SW 1271 (cell line): ENCODE measurements at places on chromosomes 1 and 21.

- DNase-seq: no peak
These were observed 188.4 kb upstream of the DMRTA2 start for GRCh38 chr1:50611675-50612074.

DNA sequence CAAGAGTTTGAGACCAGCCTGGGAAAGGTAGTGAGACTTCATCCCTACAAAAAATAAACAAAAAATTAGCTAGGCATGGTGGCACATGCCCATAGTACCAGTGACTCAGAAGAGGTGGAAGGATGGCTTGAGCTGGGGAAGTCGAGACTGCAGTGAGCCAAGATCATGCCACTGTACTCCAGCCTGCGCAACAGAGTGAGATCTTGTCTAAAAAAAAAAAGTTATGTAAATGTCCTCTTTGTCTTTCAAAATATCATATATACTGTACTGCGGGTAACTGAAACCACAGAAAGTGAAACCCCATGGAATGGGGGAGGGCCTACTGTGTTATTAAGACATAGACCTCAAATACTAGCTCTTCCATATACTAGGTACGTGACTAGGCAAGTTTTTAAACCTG lies 20.8 kb downstream of the ACADM start:
- DNase-seq: no peak

- DNase-seq: no peak
These were observed 15.1 kb downstream of the MCL1 start for GRCh38 chr1:150564051-150564991.

DNA sequence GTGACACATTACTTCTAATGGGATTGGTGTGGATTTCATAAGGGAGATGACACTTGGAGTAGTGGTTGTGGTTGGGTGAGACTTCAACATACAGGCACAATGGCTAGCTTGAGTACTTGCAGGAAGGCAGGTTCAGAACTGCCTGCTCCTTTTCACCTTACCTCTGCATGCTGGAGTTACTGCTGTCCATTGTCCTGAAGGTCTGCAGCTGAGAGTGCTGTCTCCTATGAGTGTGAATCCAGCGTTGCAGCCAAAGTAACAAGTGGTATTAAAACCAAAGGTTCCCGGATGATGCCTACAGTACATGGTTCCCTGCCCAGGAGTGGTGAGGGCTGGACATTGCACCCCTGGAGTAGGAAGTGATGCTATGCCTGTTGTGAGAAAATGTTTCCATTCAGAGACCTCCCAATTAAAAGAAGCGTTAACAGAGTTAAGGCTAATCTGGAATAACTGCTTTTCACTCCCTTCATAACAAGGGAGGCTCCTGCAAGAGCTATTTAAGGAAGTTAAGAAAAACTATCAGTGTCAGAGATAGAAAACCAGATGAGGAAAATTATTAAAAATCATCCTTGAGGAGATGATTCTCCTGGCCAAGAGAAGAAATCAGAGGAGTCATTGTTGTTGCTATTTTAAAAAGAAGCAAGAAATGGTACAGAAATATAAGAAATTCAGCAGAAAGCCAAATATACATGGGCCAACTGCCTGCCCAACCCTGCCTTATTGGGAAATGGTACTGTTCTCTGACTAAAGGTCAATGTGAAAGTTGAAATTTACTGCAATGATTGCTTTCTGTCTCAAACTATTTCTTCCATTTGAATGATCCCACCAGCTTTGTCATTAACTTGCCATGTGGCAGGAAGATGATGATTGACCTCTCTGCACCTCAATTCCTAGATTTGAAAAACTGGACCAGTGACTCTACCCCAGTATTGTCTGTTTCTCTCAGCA lies 9.8 kb upstream of the F5 start:
- DNase-seq: no peak

DNA sequence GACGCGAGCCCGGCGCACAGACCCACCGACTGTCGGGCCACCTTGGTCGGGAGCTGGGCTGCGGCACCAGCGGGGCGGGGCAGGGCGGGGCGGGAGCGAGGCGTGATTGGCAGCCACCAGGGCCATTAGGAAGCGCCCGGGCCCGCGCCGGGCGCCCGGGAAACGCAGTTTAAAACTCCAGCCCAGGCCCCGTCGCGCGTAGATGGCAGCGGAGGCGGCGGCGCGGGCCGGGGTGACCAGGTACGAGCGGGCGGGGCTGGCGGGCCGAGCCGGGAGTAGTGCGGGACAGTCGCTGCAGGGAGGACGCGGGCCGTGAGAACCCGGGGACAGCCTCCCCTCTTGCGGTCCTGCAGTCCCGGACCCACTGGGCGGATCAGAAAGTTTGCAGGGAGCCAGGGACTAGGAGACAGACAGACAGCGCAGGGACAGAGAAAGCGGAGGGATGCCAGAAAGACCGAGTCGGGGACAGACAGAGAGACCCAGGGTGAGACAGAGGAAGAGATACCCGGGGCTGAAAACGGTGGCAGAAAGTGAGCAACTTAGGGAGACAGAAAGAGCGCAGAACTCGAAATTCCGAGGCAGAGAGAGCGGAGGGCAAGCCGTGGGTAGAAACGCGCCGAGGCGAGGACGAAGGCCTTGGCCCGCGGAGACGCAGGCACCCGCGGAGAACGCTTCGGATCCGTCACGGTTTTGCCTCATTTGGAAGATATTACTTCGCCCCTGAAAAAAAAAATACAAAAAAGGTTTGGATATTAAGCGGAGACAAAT lies at the start of gene DMBX1:
Gene DMBX1, plus strand, starts transcription at position 199 of the 768 bp plus-strand sequence. CDS start 17,175 bp downstream, outside the sequence.
- DNase-seq: peak; percentile 24

DNA sequence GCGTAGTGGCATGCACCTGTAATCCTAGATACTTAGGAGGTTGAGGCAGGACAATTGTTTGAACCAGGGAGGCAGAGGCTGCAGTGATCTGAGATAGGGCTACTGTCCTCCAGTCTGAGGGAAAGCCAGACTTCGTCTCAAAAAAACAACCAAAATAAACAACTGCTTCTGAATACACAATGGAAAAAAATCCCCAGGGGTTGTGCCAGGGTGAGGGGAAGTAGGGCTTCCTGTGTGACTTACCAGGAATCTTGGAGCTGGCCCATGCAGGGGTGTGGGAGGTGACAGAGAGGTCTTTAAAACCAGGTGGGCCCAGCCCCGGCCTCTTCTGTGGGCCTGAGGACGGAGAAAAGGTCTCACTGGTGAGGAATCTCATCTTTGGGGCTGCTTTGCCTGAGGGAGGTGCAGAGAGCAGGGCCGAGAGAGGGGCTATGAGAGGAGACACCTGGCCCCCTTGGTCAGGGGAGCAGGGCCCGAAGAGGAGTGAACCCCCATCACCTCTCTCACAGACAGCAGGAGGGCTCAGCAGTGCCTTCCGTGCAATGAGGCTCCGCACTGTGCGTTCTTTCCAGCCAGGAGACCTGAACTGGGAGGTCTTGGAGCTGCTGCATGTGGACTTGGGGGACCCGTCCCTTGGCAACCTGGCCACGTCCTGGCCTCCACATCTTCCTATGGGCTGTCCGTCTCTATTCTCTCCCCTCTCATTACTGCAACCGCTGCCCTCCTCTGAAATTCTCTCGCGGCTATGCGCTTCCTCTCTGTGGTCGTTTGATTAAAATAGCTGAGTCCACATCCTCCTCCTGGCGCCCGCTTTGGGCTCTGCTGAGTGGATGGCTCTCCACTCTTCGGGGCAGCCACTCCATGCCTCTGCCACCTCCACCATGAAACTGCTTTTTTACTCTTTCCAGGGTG lies 10.7 kb downstream of the PLA2G5 start:
- no peak for DNase-seq

- no peak for DNase-seq
These were observed 21.3 kb upstream of the FBXO28 start for GRCh38 chr1:224092601-224093000.

DNA sequence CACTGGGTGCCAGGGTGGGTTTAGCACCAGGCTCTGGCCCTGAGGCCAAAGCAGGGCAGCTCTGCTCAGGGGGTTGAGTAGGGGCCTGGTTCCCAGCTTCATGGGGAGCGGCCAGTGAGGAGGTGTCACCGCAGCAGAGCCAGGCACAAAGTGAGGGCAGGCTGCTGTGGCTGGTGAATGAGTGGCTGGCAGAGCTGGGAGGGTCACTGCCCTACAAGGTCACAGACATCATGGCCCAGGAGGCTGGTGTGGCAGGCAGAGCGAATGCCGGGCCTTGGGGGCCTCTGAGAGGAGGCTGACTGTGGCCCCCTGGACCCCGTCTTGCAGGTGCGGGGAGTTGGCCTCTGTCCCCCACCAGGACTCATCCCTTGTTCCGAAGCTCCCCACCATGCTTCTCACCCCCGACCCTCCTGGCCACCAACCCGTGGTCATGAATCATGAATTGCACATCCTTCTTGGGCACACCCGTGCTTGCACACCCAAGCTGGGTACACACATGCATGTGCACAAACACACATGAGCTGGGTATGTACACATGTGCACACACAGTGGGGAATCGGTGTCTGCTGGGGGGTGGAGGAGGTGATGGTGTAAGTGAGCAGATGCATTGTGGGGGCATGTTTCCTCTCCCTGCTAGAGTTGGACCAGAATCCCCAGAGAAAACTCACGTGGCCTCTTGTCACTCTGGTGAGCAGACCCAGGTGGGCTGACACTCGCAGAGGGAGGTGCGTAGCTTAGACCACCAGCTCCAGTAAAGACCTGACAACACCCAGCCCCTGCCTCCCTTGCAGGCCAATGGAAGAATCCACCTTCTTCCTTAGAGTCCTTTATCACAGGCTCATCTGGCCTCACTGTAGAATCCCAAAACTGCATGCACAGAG lies 4.8 kb upstream of the GNB1 start:
- DNase-seq: no peak

- DNase-seq: no peak
These were observed 311.6 kb downstream of the NPHP4 start for GRCh38 chr1:5680600-5680999.

DNA sequence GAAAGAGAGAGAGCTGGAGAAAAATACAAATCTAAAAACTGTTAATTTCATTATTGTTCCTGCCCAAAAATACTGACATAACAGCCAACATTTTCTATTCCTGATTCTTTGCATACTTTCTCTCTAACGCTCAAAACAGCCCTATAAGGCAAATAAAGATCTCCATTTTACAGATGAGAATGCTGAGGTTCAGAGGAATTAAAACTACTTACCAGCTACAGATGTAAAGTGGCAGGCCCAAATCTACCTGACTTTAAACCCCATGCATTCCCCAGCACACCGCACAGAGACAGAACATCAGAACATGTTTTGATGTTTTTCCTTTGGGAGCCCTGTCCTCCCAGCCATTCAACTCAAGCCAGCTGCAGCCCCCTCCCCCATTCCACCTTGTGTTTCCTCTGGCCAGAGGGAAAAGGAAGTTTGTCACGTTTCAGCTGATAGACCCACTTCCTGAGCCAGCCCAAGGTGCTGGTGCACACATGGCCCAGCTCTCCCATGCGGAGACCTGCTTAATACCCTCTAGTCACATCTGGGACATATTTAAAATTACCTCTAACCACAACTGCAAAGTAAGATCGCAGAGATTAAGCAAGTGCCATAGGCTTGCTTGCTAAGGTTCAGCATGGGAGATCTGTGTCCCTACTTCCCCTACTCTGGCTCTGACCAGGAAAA lies 133.1 kb upstream of the NFIA start:
- DNase-seq: no peak

DNA sequence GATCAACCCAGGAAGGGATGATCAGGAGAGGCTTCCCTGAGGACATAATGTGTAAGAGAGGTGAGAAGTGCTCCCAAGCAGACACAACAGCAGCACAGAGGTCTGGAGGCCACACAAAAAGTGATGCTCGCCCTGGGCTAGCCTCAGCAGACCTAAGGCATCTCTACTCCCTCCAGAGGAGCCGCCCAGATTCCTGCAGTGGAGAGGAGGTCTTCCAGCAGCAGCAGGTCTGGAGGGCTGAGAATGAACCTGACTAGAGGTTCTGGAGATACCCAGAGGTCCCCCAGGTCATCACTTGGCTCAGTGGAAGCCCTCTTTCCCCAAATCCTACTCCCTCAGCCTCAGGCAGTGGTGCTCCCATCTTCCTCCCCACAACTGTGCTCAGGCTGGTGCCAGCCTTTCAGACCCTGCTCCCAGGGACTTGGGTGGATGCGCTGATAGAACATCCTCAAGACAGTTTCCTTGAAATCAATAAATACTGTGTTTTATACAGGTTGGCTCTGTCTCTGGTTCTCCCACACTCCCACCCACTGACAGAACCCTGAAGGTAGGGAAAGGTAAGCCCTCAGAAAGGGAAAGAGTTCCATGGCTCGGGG lies 5.0 kb downstream of the GJB3 start:
- no peak for DNase-seq

- DNase-seq: no peak
These were observed 11.6 kb downstream of the AHDC1 start for GRCh38 chr1:27592232-27592930.

- no peak for DNase-seq
These were observed 11.4 kb downstream of the SLC1A7 start for GRCh38 chr1:53130878-53131589.

- no peak for DNase-seq
These were observed 133.0 kb downstream of the PTPN14 start for GRCh38 chr1:214418391-214418790.

- DNase-seq: no peak
These were observed 100.5 kb downstream of the PAX7 start for GRCh38 chr1:18731148-18731547.

GRCh38 chr1:188423073-188423472 lies 1594.3 kb downstream of the PLA2G4A start:
- DNase-seq: no peak

- no peak for DNase-seq
These were observed 16.1 kb downstream of the F5 start for GRCh38 chr1:169570172-169570574.

- no peak for DNase-seq
These were observed 21.9 kb downstream of the ERG start for GRCh38 chr21:38476385-38476784.

GRCh38 chr1:65255035-65255655 lies 54.2 kb upstream of the DNAJC6 start:
- DNase-seq: no peak

GRCh38 chr1:109881906-109882287 lies 28.8 kb upstream of the CSF1 start:
- no peak for DNase-seq

DNA sequence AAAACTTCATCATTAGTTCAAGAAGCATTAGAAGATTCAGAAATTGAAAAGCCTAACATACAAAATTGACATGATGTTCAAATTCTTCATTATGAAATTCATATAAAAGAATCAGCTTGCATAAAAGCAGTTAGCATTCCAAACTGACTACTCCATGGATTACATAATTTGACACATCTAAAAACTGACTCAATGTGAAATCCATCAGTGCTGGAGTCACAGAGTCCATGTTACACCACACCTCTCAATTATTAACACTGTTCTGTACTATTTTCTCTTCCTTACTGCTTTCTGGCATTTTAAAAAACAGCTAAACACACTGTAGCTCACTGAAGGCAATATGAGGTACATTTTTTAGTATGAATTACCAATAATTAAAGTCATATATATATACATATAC lies 28.0 kb downstream of the ARHGAP29 start:
- no peak for DNase-seq

GRCh38 chr1:159510229-159510541 lies 25.6 kb downstream of the OR10J5 start:
- DNase-seq: no peak

- DNase-seq: no peak
These were observed 43.1 kb downstream of the DUSP10 start for GRCh38 chr1:221698579-221699349.

- no peak for DNase-seq
These were observed 104.8 kb upstream of the WNT4 start for GRCh38 chr1:22247527-22248245.
